ENCODE measurements at places on chromosomes 12 and 14.

- ATAC-seq = no peak
These were observed 95.8 kb downstream of the PRKCH start for GRCh38 chr14:61417141-61417540.

GRCh38 chr14:92323011-92323915 is at the start of gene SLC24A4:
Gene SLC24A4 (plus strand): TSS chr14:92323165. CDS start chr14:92323831, 666 bp downstream.
- no peak for ATAC-seq

GRCh38 chr12:88251798-88252197 is 109.7 kb downstream of the TMTC3 start:
- ATAC-seq = no peak

GRCh38 chr14:100155049-100155621 is 4.3 kb downstream of the DEGS2 start:
- no peak for ATAC-seq

GRCh38 chr12:6607751-6608591 is 792 bp upstream of the CHD4 start:
- peak; percentile 3 for ATAC-seq

GRCh38 chr14:89563471-89563870 is 146.4 kb upstream of the FOXN3 start:
- no peak for ATAC-seq

DNA sequence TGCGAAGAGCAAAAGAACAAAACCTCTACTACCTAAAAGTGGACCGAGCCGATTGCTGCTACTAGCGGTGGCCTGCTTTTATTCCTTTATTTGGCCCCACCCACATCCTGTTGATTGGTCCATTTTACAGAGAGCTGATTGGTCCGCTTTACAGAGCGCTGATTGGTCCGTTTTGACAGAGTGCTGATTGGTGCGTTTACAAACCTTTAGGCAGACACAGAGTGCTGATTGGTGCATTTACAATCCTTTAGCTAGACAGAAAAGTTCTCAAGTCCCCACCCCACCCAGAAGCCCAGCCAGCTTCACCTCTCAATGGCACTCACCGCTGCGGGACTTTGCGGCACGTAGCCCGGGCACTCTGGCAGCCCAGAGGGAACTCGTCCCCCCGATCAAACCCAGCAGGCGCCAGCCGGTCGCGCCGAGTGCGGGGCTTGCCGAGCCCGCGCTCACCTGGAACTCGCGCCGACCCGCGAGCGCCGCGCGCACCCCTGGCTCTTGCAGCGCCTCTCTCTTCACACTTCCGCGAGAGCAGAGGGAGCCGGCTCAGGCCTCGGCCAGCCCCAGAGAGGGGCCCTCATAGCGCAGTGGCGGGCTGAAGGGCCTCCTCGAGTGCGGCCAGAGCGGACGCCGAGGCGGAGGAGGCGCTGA is 8.7 kb upstream of the FGD4 start:
- ATAC-seq = no peak

DNA sequence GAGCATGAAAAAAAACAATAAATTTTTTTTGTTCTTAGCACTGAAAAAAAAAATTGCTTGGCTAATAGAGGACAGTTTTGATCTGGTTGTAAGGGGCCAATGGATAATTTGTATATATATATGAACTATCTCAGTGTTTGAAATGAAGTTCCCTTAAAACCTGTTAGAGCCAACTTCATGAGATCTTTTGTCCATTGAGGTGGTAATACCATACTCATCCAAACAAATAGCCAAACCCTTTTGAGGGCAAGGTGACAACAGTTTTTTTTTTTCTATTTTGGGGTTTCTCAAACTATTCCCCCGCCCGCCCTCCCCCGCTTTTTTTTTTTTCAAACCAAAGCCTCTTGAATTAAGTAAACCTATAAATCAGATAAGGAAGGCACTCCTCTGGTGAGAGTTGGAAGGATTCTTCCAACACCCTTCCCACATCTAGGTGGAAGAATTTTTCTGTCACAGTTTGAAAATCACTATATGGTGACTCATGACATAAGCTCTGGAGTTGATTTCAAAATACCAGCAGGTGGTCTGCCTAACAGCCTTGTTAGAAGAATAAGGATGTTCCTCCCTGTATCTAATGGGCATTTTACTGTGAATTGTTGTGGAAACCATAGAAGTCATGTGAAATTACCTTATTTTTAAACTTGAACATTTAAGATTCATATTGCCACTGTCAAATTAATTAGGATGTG is 10.2 kb downstream of the ARHGAP5 start:
- peak; percentile 42 for ATAC-seq

- ATAC-seq = no peak
These were observed 321.4 kb upstream of the LRFN5 start for GRCh38 chr14:41285186-41285748.

- no peak for ATAC-seq
These were observed 82.8 kb upstream of the MDM1 start for GRCh38 chr12:68414988-68415387.

- ATAC-seq = no peak
These were observed 54.6 kb downstream of the TRAFD1 start for GRCh38 chr12:112179916-112180315.

GRCh38 chr14:104665657-104666522 is 23.5 kb upstream of the INF2 start:
- ATAC-seq = peak; percentile 83

- peak; percentile 83 for ATAC-seq
These were observed 9.7 kb upstream of the RIN3 start for GRCh38 chr14:92503756-92504491.

DNA sequence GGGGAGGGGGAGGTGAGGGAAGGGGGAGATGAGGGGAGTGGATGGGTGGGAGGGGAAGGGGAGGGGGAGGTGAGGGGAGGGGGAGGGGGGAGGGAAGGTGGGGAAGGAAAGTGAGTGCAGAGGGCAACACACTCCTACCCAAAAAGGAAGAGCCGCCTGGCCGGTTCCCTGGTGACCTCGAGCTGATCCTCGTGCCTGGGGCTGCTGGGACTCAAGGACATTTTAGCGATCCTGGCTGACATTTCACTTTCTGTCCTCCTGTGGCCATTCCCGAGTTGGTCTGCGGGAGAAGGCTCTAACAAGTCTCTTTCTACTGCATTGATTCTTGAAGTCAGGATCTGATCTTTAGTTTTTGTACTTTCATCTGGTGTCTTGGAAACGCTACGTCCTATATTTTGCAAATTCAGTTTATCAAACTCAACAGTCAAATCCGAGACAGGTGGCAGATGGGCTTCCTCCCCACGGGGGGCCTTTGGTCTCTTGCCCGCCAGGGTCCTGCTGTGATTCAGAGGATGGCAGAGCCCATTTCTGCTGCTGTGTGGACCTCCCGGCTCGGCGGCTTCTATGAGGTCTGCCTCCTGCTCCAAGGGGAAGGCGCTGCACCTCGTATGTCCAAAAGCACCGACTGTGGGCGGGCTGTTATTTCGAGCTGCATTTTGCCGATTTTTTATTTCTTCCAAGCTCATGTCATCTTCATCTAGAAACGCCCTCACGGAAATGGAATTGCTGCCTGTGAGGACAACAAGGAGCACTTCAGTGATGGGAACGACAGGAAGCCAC is 19.1 kb downstream of the PGAM5 start:
- ATAC-seq = peak; percentile 40

DNA sequence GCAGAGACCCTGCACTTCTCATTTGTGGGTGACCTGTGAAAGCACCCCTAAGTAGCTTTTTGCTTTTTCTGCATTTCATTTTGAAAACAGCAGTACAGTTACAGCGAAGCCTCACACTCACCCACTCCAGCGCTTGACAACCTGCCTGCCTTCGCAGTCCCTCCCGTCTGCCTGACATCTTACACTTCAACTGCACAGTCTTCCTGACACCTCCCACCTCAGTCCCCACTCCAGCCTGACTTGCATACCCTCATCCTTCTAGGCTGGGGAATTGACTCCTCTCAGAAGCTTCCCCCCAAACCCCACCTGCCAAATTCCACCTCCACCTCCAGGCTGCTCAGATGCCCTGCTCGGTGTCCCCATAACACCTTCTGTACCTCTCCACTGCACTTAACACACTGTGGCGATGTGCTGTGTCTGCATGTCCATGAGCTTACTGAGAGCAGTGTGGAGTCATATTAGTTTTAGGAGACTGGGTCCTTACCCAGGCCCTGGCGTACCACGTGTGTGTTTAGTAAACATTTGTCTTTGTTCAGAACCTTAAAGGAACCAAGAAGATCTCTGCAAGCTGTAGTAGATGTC is 159.4 kb downstream of the PRKCH start:
- ATAC-seq = no peak

- ATAC-seq = peak; percentile 92
These were observed 82.6 kb upstream of the PTPRB start for GRCh38 chr12:70719672-70720420.

DNA sequence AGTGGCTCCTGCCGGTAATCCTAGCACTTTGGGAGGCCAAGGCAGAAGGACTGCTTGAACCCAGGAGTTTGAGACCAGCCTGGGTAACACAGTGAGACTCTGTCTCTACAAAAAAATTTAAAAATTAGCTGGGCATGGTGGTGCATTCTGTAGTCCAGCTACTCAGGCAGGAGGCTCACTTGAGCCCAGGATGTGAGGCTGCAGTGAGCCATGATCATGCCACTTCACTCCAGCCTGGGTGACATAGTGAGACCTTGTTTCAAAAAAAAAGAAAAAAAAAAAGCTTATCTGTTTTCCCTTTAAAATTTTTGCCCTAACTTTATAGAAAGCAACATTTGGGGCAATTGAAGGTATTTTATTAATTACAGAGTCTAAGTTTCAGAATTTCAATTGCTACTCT is 486.0 kb downstream of the BCAT1 start:
- no peak for ATAC-seq

DNA sequence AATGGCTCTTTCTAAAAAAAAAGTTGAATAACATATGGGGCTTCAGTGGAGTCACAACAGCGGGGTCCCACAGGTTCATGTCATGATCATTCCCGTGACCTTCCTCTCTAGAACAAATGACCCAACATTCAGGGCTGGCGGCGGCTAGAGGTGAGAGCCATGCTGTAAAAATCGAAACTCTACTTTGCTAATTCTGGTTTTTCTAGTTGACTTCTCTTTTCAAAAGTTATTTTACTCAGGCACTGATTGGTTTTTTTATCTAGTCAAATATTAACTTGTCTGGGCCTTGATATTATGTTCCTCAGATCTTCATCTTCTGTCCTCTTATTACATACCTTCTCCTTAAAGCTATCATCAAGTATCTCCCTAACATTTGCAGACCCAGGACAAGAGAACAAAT is 402.9 kb upstream of the SOX5 start:
- ATAC-seq = no peak

- peak; percentile 50 for ATAC-seq
These were observed 11.8 kb upstream of the TUBA1C start for GRCh38 chr12:49253033-49253623.

DNA sequence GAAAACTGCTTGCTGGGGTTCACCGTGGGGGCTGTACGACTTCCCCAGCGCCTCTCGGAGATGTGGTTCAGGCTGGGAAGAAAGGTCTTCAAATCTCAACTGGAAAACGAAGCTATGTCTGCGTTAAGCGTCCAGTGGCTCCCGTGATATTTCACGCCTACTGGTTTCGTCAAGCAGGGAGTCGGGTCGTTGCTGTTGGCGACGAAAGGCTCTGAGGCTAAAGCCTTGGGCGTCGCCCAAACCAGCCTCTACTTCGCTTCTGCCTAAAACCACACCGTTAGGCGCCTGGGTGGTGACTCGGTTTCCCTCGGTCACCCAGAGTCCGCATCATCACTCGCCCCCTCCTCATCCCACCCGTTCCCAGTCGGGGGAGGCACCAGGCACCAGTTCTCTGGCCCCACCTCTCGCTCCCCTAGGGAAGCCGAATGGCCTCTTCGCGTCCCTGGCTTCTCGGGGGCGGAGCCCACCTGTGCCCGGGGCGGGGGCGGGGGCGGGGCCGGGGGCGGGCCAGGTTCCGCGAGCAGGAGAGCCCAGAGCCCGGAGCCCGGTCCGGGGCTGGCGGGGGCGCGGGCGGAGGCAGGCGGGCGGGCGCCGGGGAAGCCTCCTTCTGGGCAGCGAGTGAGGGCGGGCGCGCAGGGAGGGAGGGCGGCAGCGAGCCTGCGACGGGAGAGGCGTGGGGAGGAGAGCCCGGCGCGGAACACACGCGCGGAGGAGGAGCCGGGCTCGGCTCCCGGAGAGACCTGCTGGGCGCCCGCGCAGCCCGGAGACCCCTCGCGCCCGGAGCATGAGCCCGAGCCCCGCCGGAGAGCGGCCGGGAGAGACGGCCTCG is at the start of gene B4GALNT3:
Gene B4GALNT3 (plus strand): TSS at position 510 of the 829 bp plus-strand sequence. CDS start 438 bp downstream, outside the sequence.
- peak; percentile 58 for ATAC-seq

DNA sequence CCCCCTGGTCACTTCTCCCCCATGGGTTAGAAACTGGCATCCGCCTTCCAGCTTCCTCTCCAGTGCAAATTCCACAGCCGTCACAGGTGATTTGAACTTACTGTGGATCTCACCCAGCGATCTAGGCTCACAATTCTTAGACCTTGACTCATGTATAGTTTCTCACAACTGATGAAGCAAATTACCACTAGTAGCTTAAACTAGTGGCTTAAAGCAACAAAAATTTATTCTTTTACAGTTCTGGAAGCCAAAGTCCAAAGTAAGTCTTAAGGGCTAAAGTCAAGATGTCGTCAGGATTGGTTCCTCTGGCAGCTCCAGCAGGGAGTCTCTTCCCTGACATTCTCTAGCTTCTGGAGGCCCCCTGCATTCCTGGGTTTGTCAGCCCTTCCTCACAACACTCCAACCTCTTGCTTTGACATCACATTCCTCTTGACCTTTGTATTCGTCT is 117.4 kb downstream of the KTN1 start:
- no peak for ATAC-seq

GRCh38 chr14:52922656-52923055 is 28.2 kb downstream of the FERMT2 start:
- ATAC-seq = peak; percentile 30

DNA sequence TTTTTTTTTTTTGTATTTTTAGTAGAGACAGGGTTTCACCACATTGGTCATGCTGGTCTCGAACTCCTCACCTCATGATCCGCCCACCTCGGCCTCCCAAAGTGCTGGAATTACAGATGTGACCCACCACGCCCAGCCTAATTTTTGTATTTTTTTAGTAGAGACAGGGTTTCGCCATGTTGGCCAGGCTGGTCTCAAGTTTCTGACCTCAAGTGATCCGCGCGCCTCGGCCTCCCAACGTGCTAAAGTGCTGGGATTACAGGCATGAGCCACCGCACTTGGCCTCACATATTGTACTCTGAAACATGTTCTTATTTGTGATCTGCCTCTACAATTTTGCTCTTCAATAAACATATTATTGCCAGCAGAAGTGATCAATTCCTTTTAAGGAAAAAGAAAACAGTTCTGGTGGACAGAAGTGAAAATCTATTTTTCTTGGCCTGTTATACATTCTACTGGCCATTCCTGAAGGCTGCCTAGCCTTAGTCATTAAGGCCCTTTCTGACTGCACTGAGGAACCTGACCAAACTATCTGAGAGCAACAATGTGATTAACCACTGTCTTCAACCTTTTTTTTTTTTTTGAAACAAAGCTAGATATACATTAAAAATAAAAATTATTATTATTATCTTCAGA is 36.1 kb downstream of the SNX6 start:
- no peak for ATAC-seq

- ATAC-seq = no peak
These were observed 5.2 kb downstream of the NOP2 start for GRCh38 chr12:6562881-6563280.

- ATAC-seq = no peak
These were observed 569.9 kb downstream of the TMTC2 start for GRCh38 chr12:83256562-83256961.
